ENCODE measurements at places on chromosomes 5 and 9.

DNA sequence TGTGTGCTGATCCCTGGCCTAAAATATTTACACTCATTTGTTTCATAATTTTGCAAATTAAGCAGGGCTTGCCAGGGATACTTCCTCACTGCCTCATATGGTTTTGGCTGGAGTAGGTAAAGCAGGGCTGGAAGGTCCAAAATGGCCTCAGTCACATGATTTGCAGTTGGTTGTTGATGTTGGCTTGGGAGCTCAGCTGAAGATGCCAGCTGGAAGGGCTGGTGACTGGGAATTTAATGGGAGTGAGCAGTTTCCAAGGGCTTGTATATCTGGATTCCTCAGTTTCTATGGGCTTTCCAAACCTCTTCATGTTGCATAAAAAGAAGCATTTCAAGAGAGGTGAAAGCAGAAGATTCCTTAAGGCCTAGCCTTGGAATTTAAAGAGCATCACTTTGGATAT lies 729.3 kb downstream of the CDH18 start:
- no peak for DNase-seq

DNA sequence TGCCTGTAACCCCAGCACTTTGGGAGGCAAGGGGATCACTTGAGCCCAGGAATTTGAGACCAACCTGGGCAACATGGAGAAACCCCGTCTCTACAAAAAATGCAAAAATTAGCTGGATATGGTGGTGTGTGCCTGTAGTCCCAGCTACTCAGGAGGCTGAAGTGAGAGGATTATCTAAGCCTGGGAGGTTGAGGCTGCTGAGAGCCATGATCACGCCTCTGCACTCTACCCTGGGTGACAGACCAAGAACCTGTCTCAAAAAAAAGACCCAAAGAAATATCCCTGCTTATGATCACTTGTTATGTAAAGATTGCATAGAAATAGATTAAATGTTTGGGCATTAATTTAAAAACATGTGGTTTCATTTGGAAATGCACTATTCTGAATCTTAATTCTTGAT lies 125.1 kb downstream of the UGCG start:
- no peak for DNase-seq

DNA sequence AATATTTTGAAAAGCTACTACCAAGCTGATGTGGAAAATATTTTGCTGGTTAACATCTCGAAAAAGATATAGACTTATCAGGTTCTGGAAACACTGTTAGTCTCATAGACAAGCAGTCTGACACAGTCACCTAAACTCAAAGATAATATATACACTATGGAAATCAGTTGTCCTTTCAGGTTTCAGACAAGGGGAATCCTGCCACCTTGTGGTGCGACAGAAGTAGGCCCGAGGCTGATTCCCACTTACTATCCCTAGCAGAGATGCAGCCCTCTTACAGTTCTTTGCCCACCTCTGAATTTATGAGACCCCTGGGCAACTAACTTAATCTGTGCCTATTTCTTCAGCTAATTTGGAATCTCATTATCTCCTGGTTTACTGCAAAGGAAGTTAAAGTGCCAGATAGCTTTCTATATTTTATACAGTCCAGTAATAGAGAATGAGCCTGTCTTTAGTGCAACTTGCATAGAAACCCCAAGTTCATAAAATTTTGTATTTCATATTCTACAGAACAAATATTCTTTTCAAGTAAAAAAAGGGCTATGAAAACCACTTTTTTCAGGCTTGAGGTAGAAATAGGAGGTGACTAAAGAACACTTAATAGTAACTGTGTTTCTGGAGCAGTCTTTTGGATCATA lies 16.9 kb downstream of the RAD1 start:
- peak; percentile 13 for DNase-seq

DNA sequence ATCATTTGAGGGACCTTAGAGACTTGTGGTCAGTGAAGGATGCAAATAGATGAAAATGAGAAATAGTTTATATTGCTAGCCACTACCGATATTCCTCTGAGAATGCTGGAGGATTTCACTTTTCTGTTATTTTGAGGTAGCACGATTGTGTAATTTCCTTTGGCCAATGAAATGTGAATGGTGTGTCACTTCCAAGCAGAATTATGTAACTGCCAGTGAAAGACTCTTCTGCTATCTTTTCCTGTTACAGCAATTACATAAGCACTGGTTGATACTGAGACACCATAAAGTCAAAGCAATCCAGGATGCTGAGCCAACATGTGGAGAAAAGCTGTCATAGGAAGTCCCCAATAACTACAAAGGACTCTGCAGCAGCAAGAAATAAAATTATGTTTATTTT lies 3.6 kb upstream of the PCDHA2 start:
- no peak for DNase-seq

GRCh38 chr9:32431940-32432555 lies 47.6 kb downstream of the ACO1 start:
- no peak for DNase-seq

DNA sequence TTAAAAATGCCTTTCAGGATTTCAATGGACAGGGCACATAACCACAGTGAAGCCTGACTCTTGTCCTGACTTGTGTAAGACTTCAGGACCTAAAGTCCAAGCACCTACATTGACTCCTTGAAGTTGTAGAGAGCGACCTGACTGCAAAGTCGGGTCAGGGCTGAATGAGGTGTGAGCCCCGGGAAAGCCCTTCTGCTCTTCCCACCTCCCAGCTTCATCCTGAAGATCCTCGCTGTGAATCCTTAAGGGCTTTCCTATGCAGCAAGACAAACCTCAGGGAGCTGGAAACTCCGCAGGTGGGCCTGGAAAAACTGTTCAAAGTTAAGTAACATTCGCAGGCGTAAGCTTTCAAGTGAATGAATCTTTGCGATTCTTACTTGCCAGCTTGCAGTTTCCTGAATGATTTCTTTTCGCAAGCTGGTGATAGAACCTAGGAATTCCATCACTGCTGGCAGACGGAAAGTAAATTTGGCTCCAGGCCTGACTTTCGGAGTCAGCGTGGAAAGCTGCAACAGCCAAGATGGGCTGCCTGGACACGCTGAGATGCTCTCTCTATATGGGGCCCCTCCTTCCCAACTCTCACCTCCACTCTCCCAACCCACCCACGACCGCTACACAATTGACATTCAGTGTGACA lies 10.9 kb downstream of the SEMA5A start:
- DNase-seq, result no peak

- DNase-seq, result peak; percentile 45
Observed at GRCh38 chr5:43152946-43153345, 32.2 kb downstream of the ZNF131 start.

DNA sequence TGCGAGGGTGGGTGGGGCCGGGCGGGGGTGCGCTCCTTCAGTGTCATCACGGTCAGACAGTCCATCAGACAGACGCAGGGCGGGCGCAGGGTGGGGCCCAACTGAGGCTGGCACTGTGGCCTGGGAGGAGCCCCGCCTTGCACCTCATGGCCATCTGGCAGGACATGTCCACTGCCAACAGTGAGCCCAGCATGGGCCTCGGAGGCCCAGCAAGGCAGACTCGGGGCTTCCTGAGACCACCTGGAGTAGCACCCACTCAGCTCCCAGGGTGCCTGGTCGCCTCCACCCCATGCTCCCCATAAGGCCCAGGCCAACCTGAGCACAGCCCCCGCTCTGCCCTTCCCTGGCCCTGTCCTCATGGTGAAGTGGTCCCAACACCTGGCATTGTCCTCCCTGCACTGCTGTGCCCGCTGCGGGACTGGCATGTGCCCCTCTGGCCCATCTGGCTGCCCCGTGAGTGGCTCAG lies 8.5 kb upstream of the GPSM1 start:
- no peak for DNase-seq

DNA sequence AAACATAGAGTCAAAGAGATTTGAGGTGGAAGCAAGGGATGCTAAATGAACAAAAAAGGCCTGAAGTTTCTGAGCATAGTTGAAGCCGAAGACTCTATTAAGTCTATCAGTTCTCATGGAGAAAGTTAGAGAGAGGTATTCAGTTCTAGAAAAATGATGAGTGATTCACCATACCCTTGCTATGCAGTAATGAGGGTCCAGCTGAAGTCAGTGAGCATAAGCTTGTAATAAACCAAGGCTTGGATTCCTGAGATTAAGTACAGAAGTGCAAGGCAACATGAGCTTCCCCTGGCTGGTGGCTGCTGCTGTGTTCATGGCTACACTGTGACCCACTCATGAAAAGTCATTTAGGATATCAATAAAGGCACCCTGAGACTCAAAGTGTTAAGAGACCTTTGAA lies 129.7 kb upstream of the MTAP start:
- no peak for DNase-seq

- DNase-seq, result peak; percentile 91
Observed at GRCh38 chr5:140710899-140711552, 10.8 kb downstream of the ZMAT2 start.

DNA sequence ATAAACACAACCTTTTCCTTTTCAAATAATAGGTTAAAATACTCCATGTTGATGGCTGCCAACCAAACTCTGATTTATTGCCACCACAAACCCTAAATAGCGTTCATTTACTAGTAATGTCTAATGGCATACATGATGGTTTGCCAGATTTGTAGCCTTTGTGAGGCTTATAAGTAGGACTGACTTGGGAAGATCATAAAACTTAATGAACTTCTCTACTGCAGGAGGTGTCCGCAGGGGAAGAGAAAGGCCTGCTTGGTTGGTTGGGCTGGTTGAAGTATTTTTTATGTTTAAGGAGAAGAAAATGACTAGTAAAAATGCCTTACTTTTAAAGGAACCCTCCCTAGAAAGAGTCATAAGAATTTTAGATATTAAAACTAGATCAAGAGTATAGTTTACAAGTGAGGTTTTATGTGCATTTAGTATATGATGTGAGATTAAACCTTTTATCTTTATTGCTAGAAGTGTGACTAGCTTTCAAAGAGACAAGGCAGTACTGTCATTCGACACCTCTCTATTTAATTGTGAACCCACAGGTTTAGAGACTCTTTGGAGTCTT lies 5.0 kb downstream of the PBX3 start:
- no peak for DNase-seq

- DNase-seq, result no peak
Observed at GRCh38 chr5:80757290-80757689, 102.5 kb upstream of the DHFR start.

GRCh38 chr9:93134740-93135444 lies 841 bp upstream of the NINJ1 start:
- no peak for DNase-seq

- peak; percentile 20 for DNase-seq
Observed at GRCh38 chr9:109699019-109699418, 81.0 kb upstream of the PALM2AKAP2 start.

DNA sequence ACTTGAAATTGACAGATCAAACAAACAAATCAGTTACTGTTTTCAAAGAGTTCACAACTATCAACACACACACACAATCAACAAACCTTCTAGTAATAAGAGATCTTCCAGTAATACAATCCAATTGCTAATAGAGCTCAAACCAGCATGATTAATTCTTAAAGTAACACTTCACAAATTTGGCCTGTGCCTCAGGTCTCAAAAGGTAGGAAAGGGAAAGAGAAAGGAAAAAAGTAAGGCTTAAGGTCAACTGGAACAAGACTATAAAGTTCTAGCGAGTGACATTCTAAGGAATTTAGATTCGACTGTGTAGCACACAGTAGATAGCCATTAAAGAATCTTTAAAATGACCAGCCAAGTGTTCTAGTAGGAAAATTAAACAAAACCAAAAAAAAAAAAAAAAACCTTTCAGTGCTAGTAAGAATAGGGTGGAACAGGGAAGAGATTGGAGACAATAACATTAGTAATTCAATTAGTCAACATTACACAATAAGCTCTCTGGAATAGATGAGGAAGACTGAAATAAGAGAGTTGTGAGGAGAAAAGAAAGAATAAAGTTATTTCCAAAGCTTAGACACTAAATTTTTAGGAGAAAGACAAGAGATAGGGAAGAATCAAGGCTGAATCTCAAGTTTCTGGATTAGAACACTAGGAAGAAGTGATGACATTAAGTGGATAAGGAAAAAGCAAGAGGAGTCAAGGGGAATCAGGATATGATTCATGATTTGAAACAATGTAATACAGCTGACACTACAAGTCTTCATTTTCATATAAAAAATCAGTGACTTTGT lies 86.1 kb downstream of the FBXL17 start:
- DNase-seq, result peak; percentile 1

DNA sequence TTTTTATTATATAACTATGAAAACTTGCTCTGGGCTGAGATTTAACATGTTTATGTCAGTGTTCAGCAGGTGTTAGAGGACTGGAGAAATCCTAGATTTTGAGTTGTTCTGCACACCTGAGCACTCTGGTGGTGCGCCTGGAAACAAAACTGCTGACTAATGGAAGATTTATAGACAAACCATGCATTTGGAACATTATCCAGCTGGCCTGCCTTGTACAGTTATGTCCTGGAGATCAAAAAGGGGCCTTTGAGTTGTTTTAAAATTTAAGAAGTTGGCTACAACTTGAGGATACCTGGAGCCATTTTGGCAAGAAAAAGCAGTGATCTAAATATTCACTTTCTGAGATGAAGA lies 5.7 kb upstream of the ARHGEF28 start:
- no peak for DNase-seq

DNA sequence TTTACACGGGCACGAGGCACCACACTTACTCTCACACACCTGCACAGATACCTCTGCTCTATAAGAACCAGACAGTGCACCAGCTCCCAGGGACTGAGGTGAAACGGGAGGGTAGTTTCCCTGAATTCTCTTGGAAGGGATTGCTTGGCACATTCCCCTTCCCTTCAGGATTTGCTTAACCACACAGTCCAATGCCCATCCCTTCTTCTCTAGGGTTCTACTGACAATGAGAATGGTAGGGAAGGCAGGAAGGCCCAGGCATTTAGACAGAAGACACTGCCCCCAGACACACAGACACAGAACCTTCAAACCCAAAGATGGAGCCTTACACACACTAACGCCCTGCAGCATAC lies 704 bp upstream of the LHX6 start:
- DNase-seq, result no peak

DNA sequence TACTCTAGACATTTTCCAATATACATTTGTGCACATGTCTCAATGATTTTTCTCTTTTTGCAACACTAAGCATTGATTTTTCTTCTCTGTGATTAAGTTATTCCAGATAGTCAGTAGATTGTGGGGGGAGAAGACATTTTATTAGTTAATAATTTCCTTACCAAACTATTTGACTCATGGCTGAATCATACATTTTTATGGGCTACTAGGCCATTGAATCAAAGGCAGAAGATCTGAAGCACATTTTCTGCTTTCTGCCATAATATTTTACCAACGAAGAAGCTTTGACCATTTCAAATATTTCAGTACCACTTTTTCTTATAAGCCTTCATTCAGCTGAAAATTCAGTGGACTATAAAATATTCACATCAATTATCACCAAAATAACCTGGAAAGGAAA lies 175.6 kb downstream of the IRX2 start:
- DNase-seq, result no peak

DNA sequence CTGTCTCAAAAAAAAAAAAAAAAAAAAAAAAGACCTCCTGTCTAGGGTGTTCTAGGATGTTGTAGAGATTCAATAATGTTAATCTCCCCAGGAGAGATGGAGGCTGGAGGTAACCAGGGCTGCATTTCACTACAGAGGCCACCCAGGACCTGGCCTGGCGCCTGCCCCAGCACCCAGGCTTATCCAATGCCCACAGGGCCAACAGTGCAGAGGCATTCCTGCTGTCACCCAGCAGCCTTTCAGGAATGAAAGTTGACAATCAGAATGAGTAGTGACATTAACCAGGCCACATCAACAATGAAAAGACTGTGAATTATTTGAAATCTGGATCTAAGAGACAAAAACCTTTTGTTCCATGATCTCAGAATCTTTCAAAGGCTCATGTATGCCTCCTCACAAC lies 36.2 kb upstream of the GABRP start:
- no peak for DNase-seq
